Fibroblast of skin of abdomen (primary cell): ENCODE measurements at places on chromosomes 5 and 9.

GRCh38 chr5:68446487-68446894 is 230.9 kb downstream of the PIK3R1 start:
- DNase-seq, result no peak

DNA sequence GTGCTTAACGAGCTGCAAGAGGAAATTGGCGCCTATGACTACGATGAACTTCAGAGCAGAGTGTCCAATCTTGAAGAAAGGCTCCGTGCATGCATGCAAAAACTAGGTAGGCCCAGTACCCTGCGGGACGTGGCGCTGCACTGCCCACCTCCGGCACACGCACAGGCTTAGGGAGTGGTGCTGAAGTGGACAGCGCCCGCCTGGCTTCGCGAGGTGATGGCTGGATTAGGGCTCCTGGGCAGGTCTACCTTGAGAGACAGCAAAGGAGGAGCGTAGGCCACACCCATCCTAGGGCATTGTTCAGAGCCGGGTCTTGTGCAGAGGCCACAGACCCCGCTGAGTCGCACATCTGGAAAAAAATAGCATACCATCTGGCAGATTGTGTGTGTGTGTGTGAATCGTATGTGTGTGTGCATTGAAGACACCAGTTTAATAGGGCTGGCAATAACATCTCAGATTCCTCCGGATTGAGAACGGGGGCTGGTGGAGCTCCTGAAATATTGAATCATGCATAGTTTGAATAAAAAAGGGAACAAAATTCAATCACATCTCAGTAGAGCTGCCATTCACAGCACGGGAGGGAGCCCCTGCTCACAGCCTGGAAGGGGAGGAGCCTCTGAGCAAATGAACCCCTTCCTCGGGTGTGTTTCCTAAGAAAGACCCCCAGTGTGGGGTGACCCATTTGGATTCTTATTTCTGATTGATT is 11.1 kb downstream of the OLFM1 start:
- DNase-seq, result peak; percentile 4

DNA sequence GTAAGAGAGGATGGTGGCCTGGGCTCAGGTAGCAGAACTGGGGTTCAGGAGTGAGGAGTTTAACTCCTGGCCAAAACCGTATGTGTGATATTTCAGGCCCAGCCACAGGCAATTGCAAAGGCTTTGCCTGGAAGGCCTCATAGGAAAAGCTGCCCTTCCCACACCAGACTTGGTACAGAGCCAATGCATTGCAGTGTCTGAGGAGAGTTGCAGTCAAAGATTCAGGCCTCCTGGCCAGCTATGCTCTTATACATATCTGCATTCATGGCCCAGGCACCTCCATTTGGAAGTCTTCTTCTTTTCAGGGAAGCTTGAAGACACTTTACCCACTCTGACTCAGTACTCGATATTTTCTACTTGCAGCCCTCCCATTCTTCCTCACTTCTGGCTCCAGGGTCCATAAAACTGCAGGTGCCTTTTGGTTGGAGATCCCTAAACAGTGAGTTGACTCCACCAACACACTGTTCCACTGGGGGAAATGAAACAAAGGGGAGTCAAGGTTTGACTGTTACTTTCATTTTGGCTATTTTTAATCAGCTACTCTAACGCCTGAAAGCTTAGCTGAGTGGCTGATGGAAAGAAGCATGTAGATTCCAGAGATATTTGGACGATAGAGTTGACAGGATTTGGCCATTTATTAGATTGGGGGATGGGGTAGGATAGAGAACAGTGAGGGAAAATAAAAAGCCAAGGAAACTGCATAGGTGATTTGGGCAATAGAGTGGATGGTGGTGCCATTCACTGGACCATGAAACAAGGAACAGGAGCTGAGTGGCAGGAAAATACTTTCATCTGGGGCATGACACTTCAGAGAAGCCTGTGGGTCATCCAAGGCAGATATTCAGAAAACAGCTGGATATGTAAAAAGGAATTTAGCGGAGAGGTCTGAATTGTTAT is 30.6 kb upstream of the IL33 start:
- DNase-seq, result peak; percentile 30

- DNase-seq, result peak; percentile 73
These were observed 1.6 kb upstream of the SEMA6A start for GRCh38 chr5:116576053-116576713.

GRCh38 chr5:53080271-53080670 is 29.3 kb downstream of the MOCS2 start:
- DNase-seq, result no peak
